Breast epithelium (tissue), 4 donors: ENCODE measurements at places on chromosomes 12 and 14. TPM values are rescaled to one million over a fixed set of nuclear protein-coding genes. Genes with fewer than 3 reads are reported as not detected.

DNA sequence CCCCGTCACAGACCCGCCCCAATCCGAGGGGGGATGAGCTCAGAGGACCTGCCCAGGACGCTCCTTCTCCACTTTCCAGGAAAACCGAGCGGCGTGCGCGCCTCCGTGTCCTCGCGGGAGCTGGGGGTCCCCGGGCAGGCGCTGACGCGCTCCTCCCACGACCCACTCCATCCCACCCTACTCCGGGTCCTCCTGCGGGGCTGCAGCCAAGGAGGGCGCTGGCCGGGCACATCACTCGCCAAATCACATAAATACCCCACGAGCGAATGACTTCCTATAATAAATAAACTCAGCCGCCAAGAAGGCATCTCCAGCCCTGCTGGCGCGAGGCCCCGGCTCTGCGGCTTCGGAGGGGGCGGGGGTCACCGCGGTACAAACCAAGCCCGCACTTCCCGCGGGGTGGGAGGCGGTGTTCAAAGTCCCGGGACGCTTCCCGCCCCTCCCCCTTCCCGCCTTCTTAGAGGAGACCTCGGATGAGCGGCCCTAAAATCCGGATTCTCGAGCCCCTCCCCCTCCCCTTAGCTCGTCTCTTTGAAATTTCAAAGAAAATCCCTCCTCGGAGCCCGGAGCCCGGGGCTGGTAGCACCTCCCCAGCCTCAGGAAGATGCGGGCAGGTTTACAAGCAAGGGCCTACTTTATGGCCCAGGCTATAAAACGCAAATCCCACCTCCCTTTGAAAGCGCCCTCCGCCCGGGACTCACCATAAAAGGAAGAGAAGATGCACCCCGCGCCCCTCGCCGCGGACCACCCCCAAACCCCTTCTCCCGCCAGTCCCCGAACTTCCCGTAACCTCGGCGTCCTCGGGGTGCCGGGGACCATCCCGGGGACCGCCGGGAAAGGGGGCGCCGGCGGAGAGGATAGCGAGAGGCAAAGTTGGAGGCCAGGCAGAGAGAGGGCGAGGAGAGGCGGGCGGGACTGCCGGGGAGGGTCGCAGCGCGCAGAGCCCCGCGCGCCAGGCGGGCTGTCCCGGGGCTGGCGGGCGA is 712 bp upstream of the FZD10 start:
- H3K27me3 ChIP-seq: peaks cover 18% of the 10 kb centered on the region
- no peaks in the 10 kb centered on the region for H3K4me1 ChIP-seq
- peak; percentile 45 for DNase-seq
- H3K36me3 ChIP-seq: no peaks in the 10 kb centered on the region
- H3K27ac ChIP-seq: peak overlapping the region; percentile 87

DNA sequence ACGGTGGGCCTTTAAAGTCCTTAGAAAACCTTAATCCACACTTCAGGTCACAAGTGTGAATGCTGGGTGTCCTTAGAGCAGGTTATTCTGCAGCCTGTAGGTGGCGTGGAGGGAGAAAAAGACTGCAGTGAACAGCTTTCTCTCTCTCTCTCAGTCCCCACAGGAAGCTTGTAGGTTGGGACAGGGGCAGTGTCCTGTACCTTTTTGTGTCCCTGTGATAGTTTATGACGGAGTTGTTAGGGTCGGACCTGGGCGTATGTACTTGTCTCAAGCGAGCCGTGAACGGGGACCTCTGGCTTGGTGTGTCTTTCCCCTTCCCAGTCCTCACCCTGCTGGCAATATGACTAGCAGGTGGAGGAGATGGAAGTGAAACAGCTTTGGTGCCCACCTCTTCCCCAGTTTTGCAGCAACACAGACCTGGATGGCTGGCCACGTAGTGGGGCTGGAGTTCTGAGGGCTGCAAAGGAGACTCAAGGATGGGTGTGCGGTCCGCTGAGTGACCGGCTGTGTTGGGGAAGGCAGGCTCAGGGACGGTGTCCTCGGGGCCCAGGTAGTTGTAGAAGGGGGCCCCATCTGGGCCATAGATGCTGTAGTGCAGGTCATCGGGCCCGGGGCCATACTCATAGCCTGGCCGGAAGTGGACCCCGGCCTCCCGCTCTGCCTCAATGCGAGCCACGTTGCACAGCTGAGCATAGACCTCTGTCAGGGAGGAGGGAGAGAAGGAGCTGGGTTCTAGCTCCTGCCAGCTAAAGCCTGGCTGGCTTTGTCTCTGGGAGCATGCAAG is 8.9 kb downstream of the ISCA2 start:
- no peaks in the 10 kb centered on the region for H3K4me1 ChIP-seq
- H3K27ac ChIP-seq: peak overlapping the region; percentile 52
- no peak for DNase-seq
- H3K27me3 ChIP-seq: no peaks in the 10 kb centered on the region

DNA sequence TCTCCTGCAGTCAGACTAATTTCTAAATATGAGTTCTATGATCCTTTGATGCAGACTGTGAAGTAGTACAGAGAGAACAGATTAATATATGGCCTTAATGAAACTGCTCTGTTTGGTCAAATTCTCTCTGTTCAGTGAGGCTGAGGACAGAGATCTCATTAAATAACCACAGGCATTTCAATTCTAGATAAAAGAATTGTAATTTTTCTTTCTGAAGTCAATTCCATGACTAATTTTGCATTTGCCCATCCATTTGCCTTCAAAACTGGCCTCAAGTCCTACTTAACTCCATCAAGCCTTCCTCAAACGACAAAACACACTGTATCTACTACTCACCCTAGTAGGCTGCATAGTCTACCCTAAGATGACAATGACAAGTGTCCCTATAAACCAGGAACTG is 67.1 kb downstream of the DUSP16 start:
- no peaks in the 10 kb centered on the region for H3K4me1 ChIP-seq
- DNase-seq: no peak
- no peaks in the 10 kb centered on the region for H3K36me3 ChIP-seq
- H3K27me3 ChIP-seq: no peaks in the 10 kb centered on the region

GRCh38 chr12:52280319-52280795 is 5.9 kb downstream of the KRT86 start:
- peak; percentile 98 for DNase-seq
- no peaks in the 10 kb centered on the region for H3K27me3 ChIP-seq
- H3K36me3 ChIP-seq: no peaks in the 10 kb centered on the region

- DNase-seq: no peak
- H3K4me1 ChIP-seq: no peaks in the 10 kb centered on the region
- H3K27me3 ChIP-seq: no peaks in the 10 kb centered on the region
- H3K27ac ChIP-seq: no peak overlapping the region
- H3K4me3 ChIP-seq: no peak overlapping the region
- no peaks in the 10 kb centered on the region for H3K36me3 ChIP-seq
These were observed 29.3 kb upstream of the RASSF8 start for GRCh38 chr12:25929142-25929541.

DNA sequence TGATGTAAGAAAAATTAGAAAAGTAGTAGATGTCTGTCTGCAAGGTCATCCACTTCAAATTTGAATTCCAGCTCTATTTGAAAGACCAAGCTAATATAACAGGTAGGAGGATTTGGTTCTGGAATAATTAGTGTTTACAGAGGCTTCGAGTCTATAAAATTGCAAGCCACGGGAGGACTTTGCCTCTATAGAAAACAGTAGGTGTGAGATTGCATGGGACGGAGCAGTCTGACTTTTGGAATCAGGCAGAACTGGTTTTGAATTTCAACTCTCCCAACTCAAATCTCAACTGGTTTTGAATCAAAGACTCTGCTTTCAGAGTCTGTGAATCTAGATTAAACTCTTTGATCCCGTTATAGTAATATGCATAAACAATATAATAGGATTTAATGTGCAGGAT is 82.4 kb downstream of the PIK3C2G start:
- H3K27me3 ChIP-seq: no peaks in the 10 kb centered on the region
- no peak for DNase-seq
- H3K36me3 ChIP-seq: peaks cover 7% of the 10 kb centered on the region
- H3K4me3 ChIP-seq: no peak overlapping the region
- no peaks in the 10 kb centered on the region for H3K4me1 ChIP-seq
- H3K27ac ChIP-seq: no peak overlapping the region

DNA sequence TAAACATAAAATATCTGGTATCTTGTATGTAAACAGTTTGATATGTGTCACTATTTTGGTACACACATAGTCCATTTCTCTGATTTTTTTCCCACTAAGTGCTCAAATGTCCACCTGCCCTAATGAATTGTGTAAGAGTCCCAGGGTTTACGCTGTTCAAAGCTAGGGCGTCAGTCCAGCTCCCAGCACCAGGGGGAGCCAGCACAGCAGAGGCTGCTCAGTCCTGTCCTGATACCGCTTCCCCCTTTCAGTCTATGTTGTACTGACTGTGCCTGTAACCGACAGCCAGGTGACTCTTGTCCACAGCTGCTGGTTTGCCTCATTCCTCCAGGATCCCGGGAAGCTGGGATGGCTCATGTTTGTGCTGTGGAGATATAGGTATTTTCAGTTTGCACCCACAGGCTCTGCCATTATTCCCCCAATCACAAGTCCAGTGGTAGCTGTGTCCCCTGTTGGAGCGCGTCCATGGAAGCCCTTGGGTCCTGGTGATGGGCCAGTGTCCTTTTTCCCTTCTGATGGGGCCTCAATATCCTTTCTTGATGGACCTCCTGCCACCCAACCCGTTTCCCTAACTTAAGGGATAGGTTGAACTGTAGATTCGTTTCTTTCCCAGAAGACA is 242.0 kb downstream of the NEDD1 start:
- no peak overlapping the region for H3K4me3 ChIP-seq
- no peaks in the 10 kb centered on the region for H3K27me3 ChIP-seq
- no peaks in the 10 kb centered on the region for H3K4me1 ChIP-seq
- no peak overlapping the region for H3K27ac ChIP-seq

DNA sequence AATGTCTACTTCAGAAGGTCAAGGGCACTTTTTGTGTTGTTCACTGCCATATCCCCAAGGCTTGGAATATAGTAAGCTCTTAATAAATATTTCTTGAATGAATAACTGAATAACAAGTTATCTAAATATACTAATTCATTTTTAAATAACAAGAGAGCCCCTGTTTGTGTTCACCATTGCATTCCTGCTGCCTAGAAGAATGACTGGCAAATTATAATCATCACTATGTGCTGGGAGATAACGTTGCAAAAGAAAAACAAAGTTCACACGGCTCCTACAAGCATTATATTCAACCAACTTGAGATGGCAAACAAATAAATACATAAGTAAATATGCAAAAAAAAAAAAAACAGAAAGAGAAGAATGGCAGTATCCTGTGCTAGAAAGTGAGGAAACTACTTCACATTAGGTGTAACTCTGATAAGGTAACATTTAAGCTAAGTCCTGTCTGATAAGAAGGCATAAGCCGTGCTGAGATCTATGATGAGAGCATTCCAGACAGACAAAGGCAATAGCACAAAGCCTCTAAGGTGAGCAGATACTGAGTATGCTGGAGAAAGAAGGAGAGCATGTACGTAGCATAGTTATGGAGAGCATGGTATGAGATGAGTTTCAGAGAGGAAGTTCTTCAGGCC is 9.2 kb upstream of the TSPAN8 start:
- H3K4me1 ChIP-seq: no peaks in the 10 kb centered on the region
- no peak overlapping the region for H3K4me3 ChIP-seq
- no peak for DNase-seq
- H3K27ac ChIP-seq: no peak overlapping the region
- H3K36me3 ChIP-seq: no peaks in the 10 kb centered on the region

DNA sequence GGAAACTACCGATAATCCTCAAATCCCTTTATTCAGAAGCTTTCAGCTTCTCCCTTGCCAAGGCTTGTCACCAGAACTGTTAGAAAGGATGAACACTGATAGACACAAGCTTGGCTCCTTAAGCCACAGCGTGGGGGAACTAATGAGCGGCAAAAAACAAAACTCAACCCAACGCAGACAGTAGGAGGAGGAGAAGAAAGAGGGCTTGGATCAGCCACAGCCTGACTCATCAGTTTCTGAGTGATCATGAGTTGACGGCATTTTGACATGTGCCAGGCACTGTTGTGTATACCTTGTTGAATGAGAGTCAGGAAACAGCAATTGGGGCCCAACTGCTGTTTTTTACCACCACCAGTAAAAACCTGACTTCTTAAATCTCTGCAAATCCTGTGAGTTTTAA is 23.7 kb downstream of the PLXNC1 start:
- H3K36me3 ChIP-seq: no peaks in the 10 kb centered on the region
- no peaks in the 10 kb centered on the region for H3K4me1 ChIP-seq
- H3K27ac ChIP-seq: no peak overlapping the region
- H3K4me3 ChIP-seq: no peak overlapping the region
- DNase-seq: no peak
- H3K27me3 ChIP-seq: no peaks in the 10 kb centered on the region

Gene KRT1
- not detected for total RNA-seq
